ENCODE measurements at places on chromosomes 6 and 20. TPM values are rescaled to one million over a fixed set of nuclear protein-coding genes. Genes with fewer than 3 reads are reported as not detected.

DNA sequence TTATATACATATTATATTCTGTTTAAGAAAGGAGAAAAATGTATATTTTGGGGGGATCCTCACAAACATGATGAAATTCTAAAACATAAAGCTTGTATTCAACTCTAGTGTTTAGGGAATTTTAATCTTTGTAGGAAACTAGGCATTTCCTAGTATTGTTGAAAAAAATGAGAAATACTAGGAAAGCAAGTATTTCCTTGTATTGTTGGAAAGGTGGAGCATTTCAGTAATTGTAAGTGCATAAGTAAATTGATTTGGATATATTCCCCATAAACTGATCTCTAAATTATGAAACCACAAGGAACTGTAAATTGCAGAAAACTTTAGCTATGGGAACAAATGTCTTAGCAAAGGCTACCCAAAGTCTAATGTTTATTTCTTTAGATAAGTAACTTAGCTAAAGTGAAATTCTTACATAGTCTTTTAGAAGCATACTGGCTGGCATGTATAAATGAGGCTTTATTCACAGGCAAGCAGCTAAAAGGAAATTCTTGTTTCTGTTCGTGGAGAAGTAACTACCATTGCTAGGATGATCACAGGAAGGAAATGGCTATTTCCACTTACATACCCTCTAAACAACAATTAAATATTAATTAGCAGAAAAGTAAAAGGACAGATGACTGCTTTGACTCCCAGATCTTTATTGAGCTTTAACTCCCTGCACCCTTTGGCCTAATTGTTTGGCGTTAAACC is 19.9 kb upstream of the NRN1 start:
- no peak for DNase-seq

GRCh38 chr6:147381712-147382111 is 126.8 kb upstream of the SAMD5 start:
- DNase-seq = no peak

GRCh38 chr6:56840467-56841380 is 114.2 kb upstream of the BEND6 start:
- DNase-seq = no peak

Gene AVP
- total RNA-seq = not detected

Gene HLA-DPB1
- 4.0 TPM for total RNA-seq

Gene MMS22L
- 37.4 TPM for total RNA-seq

DNA sequence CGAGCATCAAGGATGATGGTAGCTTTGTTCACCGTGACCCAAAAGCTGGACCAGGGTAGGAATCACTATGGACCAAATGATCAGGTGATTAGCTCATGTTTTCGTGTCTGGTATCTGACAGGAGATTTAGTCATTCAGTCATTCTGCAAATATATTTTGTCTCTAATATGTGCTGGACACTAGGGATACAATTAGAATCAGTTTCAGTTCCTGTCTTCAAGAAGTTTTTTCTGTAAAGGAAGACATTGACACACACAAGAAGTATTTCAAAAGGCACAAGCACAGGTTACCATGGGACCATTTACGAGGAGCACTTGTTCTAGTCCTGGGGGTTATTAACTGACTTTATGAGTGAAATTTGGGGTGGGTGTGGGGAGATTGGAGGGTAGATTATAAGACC is 244.9 kb downstream of the HIVEP2 start:
- no peak for DNase-seq

Gene CNPY3
- 37.6 TPM for total RNA-seq

DNA sequence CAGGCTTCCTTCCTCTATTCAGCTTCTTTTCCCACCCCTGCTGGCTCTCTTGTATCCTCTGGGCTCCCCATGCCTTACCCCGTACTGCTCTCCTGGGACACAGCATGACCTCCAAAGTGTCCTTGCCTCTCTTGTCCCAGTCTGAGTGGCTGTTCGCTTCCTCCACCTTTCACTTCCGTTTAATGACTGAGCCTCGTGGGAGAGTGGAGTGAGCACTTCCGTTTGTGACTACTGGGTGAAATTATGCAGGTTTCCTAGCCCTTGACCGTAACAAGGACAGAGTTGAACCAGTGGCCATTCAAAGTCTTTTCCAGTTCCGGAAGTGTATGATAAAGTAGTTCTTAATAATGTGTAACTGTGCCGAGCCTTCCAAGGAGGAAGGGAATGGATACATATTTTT is 109.2 kb downstream of the ARID1B start:
- DNase-seq = no peak

Gene DYNLT2
- 3.1 TPM for total RNA-seq

Gene SUMO4
- total RNA-seq = 5.9 TPM

DNA sequence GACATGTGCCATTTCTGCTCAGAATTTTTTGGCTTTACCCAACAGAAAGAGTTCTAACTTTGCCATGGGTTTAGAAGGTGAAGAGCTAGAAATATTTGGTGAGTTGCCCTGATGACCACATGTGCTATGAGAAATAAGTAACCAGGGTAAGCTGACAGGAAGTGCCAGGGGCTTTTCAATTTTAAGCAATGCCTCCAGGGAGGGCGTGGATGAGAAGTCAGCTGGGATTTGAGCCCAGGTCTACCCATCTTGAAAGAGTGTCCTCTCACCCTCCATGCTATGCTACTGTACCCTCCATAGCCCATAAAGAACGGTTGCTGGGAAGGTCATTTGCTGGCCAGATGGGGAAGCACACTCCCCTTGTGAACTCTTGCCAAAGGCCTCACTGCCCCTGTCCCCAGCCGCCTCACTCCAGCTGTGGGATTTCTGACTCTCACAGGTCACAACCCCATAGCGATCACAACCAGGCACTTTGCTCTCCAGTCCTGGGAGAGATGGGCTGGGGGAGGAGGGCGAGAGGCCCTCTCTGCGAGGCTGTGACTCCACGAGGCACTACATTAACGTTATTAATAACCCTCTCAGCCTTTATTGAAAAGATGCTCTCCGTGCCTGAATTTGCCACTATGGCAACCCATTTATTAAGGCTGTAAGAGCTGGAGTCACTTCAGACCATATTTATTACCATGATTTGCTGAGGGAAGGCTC is 291.1 kb downstream of the DHX35 start:
- no peak for DNase-seq

GRCh38 chr20:62816884-62817873 is at the start of gene COL9A3:
COL9A3 (plus strand) TSS chr20:62817050; CDS start chr20:62817065, 15 bp downstream.
- DNase-seq = no peak

DNA sequence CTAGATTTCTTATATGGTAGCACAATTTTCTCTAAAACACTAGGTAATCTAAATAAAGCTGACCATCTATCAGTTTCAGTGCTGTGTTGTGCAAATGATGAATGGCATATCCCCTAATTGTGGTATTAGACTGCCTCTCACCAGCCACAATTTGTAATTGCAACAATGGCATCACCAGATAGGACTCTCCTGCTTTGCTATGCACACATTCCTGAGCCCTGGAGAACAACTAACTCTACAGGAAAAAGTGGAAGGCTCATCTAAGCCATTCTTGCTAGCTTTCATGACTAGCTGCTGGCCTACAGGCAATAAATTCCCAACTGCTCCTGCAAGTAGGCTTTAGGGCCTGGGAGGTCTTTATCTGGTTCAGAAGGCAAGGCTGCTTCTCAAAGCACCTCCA is 974.1 kb downstream of the EYS start:
- DNase-seq = no peak

DNA sequence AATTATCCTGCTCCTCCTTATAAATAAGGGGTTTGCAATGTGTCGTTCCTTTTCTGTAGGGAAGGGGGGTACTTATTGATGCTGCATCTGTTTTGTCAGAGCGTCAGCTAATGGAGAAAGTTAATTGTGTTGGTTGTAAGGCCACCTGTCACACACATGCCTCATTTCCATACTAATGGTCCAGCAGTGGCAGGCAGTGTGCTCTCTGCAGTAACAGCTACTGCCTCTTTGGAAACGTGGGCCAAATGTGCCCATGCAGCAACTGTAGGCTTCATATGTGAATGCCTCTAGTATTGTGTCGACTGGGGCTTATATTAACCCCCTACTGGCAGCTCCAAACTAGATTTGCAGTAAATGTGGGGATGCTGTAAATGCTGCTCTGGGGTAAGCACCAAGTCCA is 56.3 kb upstream of the OLIG3 start:
- no peak for DNase-seq

Gene SLC44A4
- not detected for total RNA-seq

All from activated naive CD4-positive, alpha-beta T cell treated with anti-CD3 and anti-CD28 coated beads for 36 hours (primary cell).